ENCODE measurements at places on chromosomes 4 and X. TPM values are rescaled to one million over a fixed set of nuclear protein-coding genes. Genes with fewer than 3 reads are reported as not detected.

The PNMA6F gene
- total RNA-seq: not detected

DNA sequence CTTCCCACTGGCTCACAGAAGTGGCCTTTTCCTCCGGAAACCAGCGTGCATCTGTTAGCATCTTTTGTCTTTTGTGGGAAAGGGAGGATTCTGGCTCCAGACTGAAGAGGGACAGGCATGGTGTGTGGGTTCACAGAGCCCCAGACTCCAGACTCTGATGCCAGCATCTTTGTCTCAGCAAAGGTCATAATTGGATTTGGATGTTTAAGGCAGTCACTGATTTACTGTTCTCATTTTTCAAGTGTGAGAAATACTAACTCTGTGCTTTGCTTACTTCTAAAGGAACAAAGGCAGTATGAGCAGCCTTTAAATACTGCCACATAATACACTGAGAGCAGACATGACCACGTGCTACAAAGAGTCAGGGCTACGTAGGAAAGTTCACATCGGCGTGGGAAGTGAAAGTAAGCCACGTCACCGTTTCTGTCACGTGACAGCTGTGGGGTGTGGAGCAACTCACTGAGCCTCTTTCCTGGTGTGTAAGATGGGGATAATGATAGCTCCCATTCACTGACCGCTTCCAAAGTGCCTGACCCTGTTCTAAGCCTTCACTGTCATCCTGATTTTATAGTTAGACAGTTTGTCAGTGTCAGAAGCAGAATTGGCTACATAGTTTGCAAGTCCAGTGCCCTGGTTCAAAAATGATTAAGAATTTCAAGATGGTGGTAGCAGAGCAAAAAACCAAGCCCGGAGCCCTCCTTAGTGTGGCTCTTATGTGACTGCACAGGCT is 24.8 kb upstream of the TMSB4X start:
- peak; percentile 68 for DNase-seq

The CXCL3 gene
- total RNA-seq: 1.2 TPM

DNA sequence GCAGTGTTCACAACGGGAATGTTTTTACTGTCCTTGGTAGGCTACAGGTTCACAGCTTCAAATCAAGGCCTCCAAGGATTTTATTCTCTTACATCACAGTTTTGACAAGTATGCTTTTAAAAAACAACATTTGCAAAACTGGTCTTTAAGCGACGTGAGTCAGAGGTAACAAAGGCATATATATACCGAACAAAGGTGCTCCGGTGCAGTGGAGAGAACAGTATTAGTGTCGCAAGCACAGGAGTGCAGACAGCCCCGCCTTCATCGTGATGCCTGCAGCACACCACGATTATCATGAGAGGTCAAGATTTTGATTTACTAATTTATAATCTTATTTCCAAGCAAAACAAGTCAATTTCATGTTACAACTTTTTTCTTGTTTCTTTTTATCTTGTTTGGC is 90.8 kb downstream of the GATB start:
- DNase-seq: no peak

DNA sequence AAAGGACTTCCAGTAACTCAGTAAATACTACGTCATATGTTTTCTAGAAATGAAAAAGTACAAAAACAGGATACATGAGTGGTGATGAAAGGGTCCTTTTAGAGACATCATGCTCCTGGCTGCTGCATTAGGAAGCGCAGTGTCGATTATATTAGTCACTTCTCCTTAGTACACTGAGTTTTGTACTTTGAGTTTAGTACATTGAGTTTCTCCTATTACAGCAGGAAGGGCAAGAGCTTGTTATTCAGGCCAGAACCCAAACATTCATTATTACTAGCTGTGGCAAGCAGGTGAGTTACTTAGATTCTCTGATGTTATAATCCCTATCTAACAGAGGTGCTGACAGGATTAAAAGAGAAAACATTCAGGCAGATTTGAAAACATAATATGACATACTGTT is 21.3 kb downstream of the RPGR start:
- peak; percentile 81 for DNase-seq
